ENCODE measurements at places on chromosomes 2 and 18.

GRCh38 chr2:121534007-121534406, 3.3 kb downstream of the RNU4ATAC start:
- no peak for DNase-seq

- no peak for DNase-seq
These were observed 14.0 kb downstream of the CXCR1 start for GRCh38 chr2:218152777-218153176.

GRCh38 chr2:160322320-160322719, 122.2 kb upstream of the ITGB6 start:
- no peak for DNase-seq

DNA sequence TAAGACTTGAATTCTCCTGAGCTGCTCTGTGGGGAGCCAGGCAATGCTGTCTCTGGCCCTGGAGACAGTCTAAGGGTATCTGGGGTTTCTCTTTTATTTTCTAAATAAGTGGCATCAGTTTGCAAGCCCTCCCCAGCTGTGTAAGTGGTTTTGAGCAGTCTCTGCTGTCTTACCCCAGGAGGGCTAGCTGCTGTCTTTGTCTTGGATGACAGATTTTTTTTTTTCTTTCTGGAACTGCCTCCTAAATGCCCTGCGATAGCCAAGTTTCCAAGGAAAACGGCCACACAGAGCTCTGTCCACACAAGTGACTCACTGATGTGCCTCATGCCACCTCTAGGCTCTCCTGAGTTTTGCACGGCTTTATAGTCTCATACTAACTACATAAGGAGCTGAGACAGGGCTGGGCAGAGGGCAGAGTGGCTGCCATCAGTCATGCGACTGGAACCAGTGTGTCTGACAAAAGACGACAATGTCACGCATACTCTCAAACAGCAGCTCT, 37.2 kb upstream of the THOC1 start:
- DNase-seq = no peak

DNA sequence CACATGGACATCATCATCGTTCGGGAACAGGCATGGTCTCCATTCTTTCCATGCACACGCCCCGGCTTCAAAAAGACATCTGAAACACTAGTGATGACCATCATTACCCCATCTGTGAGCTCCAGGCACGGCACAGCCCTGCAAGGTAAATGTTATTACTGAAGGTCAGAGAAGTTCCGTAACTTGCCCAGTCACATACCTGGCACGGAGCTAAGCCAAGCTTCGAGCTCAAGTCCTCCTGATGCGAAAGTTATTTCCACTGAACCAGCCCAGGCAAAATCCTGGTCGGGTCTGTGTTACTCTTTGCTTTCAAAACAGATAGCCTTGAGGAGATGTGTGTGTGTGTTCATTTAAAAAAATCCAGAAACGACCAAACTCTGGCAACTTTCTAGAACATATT, 22.8 kb downstream of the FHL2 start:
- no peak for DNase-seq

DNA sequence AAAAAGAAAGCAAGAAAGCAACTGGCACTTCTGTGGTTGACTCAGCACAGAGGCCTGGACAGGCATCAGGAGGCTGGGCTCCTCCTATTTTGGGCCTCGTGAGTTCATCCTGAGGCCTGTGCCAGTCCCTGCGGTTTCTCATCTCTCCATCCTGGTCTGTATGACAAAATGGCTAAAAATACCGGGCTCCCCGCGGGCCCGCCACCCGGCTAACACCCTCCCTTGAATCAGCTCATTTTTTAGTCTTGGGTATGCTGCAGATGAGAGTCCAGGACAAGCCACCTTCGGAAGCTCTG, 62.3 kb upstream of the YWHAQ start:
- DNase-seq = peak; percentile 35

Measured in substantia nigra (tissue), 51 donors.